ENCODE measurements at places on chromosomes 7 and 10.
A peak's percentile ranks its signal among the peaks of the same experiment; 100 is the strongest.

- no peak overlapping the region for H3K27ac ChIP-seq
- no peaks in the 10 kb centered on the region for H3K4me1 ChIP-seq
- no peaks in the 10 kb centered on the region for H3K36me3 ChIP-seq
- no peak overlapping the region for H3K4me3 ChIP-seq
- no peaks in the 10 kb centered on the region for H3K27me3 ChIP-seq
These were observed 304.3 kb downstream of the GLRX3 start for GRCh38 chr10:130440494-130440893.

DNA sequence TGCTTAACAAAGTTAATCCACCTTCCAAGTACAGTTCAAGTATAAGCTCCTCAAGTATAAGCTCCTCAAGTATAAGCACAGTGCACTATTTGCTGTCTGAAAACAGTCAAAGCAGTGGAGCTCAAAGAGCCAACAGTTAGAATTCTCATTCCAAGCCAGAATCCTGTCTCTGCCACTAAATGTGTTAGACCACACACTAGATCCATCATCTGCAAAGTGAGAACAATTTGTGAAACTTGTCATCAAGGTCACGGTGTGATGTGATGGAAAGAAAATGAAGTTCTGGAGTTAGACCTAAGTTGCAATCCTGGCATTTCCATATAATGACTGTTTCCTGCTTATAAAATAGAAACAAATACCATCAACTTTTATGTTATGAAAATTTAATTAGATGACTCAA is 602.5 kb downstream of the TNS3 start:
- DNase-seq = no peak
- H3K36me3 ChIP-seq = no peaks in the 10 kb centered on the region
- no peaks in the 10 kb centered on the region for H3K4me1 ChIP-seq
- no peak overlapping the region for H3K27ac ChIP-seq
- H3K27me3 ChIP-seq = no peaks in the 10 kb centered on the region

DNA sequence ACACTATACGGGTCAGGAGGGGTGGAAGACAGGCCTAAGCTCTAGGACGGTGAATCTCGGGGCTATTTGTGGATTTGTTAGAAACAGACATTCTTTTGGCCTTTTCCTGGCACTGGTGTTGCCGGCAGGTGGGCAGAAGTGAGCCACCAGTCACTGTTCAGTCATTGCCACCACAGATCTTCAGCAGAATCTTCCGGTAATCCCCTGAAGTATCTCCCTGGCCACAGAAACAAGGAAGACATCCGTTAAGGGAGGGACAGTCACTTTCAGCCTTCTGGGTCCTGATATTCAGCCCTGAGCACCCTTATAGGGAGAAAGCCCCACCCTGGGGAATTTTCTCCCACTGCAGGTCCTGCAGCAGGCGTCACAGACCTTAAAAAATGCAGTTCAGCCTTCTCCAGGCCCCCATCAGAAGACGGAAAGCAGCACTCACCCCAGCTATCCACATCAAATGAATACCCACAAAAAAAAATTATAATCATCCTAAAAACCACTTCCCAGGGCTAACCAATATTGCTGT is 23.2 kb downstream of the PLAC9 start:
- peak overlapping the region; percentile 74 for H3K27ac ChIP-seq
- no peak overlapping the region for H3K4me3 ChIP-seq
- DNase-seq = no peak
- no peaks in the 10 kb centered on the region for H3K27me3 ChIP-seq
- H3K36me3 ChIP-seq = peaks cover 92% of the 10 kb centered on the region

- peaks cover 19% of the 10 kb centered on the region for H3K4me1 ChIP-seq
- H3K27me3 ChIP-seq = no peaks in the 10 kb centered on the region
- H3K36me3 ChIP-seq = no peaks in the 10 kb centered on the region
These were observed 14.9 kb upstream of the ITGB1 start for GRCh38 chr10:32972929-32973328.

DNA sequence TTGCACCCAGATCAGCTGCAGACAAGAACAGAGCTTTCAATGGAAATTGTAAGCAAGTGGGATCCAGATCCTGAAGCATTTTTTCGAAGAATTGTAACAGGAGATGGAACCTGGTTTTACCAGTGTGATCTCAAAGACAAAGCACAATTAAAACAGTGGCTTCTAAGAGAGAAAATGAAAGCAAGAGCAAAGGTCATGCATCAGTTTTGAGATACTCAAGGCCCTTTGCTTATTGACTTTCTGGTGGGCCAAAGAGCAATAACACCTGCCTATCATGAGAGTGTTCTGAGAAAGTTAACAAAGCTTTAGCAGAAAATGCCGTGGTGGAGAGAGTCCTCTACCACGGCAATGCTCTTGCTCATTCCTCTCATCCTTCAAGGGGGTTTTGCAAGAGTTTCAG is 194.8 kb downstream of the TMEM178B start:
- H3K4me3 ChIP-seq = no peak overlapping the region
- no peaks in the 10 kb centered on the region for H3K4me1 ChIP-seq
- no peak overlapping the region for H3K27ac ChIP-seq
- H3K36me3 ChIP-seq = no peaks in the 10 kb centered on the region

DNA sequence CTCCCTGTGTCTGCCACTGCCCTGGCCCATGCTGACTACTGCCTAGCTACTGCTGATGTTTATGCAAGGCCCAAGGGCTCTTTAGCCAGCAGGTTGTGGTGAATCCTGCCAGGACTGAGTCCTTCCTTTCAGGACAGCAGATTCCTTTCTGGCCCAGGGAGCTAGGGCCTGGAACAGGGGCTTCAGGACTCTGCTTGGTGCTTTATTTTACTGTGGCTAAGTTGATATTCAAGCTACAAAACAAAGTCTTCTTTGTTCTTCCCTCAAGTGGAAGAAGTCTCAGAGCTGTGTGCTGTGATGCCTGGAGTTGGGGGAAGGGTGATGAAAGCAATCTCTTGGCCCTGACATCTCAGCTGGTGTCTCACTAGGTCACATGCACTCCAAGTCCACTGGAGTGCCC is 66.2 kb upstream of the NME8 start:
- H3K27ac ChIP-seq = no peak overlapping the region
- no peaks in the 10 kb centered on the region for H3K4me1 ChIP-seq
- H3K4me3 ChIP-seq = no peak overlapping the region
- no peaks in the 10 kb centered on the region for H3K36me3 ChIP-seq

DNA sequence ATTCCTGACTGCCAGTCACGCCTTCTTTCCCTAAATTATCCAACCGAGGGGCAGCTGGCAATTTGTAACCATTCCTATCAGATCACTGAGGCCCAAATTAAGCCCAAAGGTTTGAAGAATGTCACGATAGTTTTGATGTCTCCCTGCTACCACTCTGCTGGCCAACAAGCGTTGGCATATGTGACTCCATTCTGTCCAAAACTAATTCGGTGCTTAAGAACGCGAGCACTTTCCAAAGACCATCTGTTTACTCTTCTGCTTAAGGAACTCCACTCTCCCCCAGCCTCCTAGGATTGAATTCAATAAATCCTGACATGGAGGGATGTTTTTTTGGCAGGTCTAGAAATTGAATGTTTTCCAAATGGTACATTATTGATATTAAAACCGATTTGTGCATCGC is 131.5 kb upstream of the CTBP2 start:
- H3K4me3 ChIP-seq = no peak overlapping the region
- DNase-seq = no peak
- no peaks in the 10 kb centered on the region for H3K36me3 ChIP-seq
- H3K4me1 ChIP-seq = no peaks in the 10 kb centered on the region

GRCh38 chr10:9508606-9509005 is 1454.1 kb downstream of the GATA3 start:
- no peak overlapping the region for H3K27ac ChIP-seq
- no peaks in the 10 kb centered on the region for H3K27me3 ChIP-seq
- no peak overlapping the region for H3K4me3 ChIP-seq
- DNase-seq = no peak
- H3K4me1 ChIP-seq = no peaks in the 10 kb centered on the region

GRCh38 chr7:78090616-78091015 is 292.0 kb downstream of the PHTF2 start:
- no peaks in the 10 kb centered on the region for H3K27me3 ChIP-seq
- no peak overlapping the region for H3K4me3 ChIP-seq
- no peak for DNase-seq

GRCh38 chr10:51462076-51462779 is 237.2 kb downstream of the CSTF2T start:
- peaks cover 23% of the 10 kb centered on the region for H3K4me1 ChIP-seq
- no peak overlapping the region for H3K4me3 ChIP-seq
- H3K36me3 ChIP-seq = no peaks in the 10 kb centered on the region
- H3K27ac ChIP-seq = peak overlapping the region; percentile 10
- H3K27me3 ChIP-seq = no peaks in the 10 kb centered on the region

DNA sequence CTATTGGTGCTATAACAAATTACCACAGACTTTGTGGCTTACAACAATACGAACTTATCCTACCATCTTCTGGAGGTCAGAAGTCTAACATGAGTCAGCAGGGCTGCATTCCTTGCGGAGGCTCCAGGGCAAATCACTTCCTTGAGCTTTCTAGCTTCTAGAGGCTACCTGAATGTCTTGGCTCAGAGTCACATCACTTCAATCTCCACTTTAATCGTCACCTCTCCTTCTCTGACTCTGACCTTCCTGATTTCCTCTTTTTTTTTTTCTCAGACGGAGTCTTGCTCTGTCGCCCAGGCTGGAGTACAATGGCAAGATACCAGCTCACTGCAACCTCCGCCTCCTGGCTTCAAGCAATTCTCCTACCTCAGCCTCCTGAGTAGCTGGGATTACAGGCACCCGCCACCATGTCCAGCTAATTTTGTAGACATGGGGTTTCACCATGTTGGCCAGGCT is 44.6 kb upstream of the ANAPC16 start:
- no peaks in the 10 kb centered on the region for H3K27me3 ChIP-seq
- peak overlapping the region; percentile 55 for H3K27ac ChIP-seq
- H3K4me1 ChIP-seq = peaks cover 5% of the 10 kb centered on the region

GRCh38 chr10:44416936-44417335 is 32.0 kb upstream of the CXCL12 start:
- H3K4me1 ChIP-seq = no peaks in the 10 kb centered on the region
- H3K4me3 ChIP-seq = no peak overlapping the region
- no peaks in the 10 kb centered on the region for H3K36me3 ChIP-seq
- no peak for DNase-seq
- H3K27me3 ChIP-seq = no peaks in the 10 kb centered on the region

DNA sequence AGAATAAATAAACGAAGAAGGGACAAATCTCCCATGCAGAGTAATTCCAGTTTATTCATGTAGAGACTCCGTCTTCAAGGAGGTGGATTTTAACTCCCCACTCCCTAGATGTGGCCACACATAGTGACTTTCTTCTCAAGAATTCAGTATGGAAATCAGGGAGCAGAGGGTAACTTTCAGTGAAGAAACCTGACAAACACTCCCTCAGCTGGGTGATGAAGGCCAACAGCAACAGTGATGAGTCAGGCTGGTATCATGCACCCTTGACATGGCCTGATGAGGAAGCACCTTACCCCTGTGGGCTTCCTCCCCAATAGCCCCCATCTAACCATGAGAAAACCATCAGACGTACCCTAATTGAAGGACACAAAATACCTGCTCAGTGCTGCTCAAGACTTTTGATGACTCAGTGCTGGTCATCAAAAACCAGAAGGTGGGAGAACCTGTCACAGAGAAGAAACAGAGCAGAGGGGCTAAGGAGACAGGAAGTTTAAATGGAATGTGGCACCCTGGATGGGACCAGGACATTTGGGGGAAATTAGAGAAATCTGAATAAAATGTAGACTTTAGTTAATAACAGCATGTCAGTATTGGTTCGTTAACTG is 50.6 kb downstream of the ADAMTS14 start:
- no peak for DNase-seq
- H3K36me3 ChIP-seq = no peaks in the 10 kb centered on the region

DNA sequence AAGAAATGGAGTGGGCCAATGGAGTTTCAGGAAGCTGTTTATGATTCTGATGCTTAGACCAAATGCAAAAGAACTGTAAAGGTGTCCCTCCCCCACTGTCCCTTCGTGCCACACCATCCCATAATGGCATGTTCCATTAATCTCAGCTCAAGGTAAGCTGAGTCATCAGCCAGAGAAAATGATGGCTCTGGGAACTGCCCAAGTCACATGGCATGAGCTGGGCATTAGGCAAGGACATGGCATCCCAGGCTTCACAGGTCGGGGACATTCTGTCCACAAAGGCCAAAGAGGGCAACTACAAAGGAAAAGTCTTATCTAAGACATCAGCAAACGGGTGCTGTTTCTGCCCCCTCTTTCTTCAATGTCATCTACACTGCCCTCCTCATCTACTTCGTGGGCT is 44.9 kb downstream of the DLG5 start:
- no peaks in the 10 kb centered on the region for H3K36me3 ChIP-seq
- no peak overlapping the region for H3K27ac ChIP-seq
- no peak for DNase-seq
- no peaks in the 10 kb centered on the region for H3K27me3 ChIP-seq
- no peak overlapping the region for H3K4me3 ChIP-seq
- H3K4me1 ChIP-seq = peaks cover 23% of the 10 kb centered on the region

- H3K36me3 ChIP-seq = no peaks in the 10 kb centered on the region
- H3K27ac ChIP-seq = no peak overlapping the region
- no peak overlapping the region for H3K4me3 ChIP-seq
- H3K4me1 ChIP-seq = no peaks in the 10 kb centered on the region
- DNase-seq = no peak
- no peaks in the 10 kb centered on the region for H3K27me3 ChIP-seq
These were observed 78.5 kb upstream of the GATAD1 start for GRCh38 chr7:92368741-92369140.

DNA sequence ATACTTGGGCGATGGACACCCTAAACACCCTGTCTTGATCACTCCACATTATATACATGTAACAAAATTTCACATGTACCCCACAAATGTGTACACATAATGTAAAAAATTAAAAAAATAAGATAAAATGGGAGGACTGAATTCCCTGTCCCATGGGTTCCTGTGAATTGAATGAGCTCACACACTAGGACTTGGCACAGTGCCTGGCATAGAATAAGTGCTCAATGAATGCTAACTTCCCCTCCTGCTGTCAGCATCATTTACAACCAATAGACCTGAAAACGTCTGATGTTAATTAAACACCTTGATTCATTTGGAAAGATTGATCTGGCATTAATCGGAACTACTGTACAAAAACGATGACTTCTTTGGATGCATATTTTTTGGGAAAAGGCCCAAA is 117.3 kb upstream of the ZNF438 start:
- no peak for DNase-seq
- H3K36me3 ChIP-seq = no peaks in the 10 kb centered on the region
- peak overlapping the region; percentile 10 for H3K27ac ChIP-seq
- no peaks in the 10 kb centered on the region for H3K27me3 ChIP-seq
- no peaks in the 10 kb centered on the region for H3K4me1 ChIP-seq

GRCh38 chr7:102189756-102190155 is 96.9 kb upstream of the SH2B2 start:
- no peak overlapping the region for H3K4me3 ChIP-seq
- DNase-seq = peak; percentile 33
- no peak overlapping the region for H3K27ac ChIP-seq
- H3K27me3 ChIP-seq = no peaks in the 10 kb centered on the region

GRCh38 chr7:50287129-50287528 is 17.4 kb upstream of the IKZF1 start:
- H3K36me3 ChIP-seq = no peaks in the 10 kb centered on the region
- no peaks in the 10 kb centered on the region for H3K27me3 ChIP-seq
- no peak overlapping the region for H3K27ac ChIP-seq
- no peak overlapping the region for H3K4me3 ChIP-seq
- H3K4me1 ChIP-seq = no peaks in the 10 kb centered on the region
- DNase-seq = no peak

- no peak for DNase-seq
- H3K36me3 ChIP-seq = no peaks in the 10 kb centered on the region
- H3K4me3 ChIP-seq = no peak overlapping the region
- H3K4me1 ChIP-seq = peaks cover 20% of the 10 kb centered on the region
These were observed 5.4 kb upstream of the TNS3 start for GRCh38 chr7:47587351-47587750.

GRCh38 chr7:38669965-38670520 is 38.9 kb upstream of the AMPH start:
- no peak overlapping the region for H3K4me3 ChIP-seq
- no peak overlapping the region for H3K27ac ChIP-seq
- no peaks in the 10 kb centered on the region for H3K4me1 ChIP-seq
- no peaks in the 10 kb centered on the region for H3K27me3 ChIP-seq
- DNase-seq = no peak
- no peaks in the 10 kb centered on the region for H3K36me3 ChIP-seq
